ENCODE measurements at places on chromosomes 2 and 18. TPM values are rescaled to one million over a fixed set of nuclear protein-coding genes. Genes with fewer than 3 reads are reported as not detected.

DNA sequence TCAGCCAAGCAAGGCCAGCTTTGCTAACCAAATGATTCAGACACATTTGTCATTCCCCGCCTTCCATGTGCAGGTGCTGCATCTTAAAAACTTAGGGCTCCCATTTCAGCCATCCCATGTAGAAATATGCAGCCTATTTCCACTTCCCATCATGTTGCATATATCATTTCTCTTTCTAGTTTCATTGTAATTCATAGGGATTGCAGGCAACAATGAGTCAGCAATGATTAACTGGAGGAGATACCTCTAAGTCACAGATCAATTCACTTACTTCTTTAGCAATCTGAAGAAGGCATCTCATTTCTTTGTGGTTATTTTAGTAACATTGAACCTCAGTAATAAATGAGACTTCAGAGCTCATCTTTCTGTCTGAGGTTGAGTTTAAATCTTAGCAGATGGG lies 276.1 kb upstream of the PKDCC start:
- no peaks in the 10 kb centered on the region for H3K4me1 ChIP-seq
- DNase-seq = no peak
- peaks cover 38% of the 10 kb centered on the region for H3K27me3 ChIP-seq
- H3K4me3 ChIP-seq = no peak overlapping the region
- H3K27ac ChIP-seq = no peak overlapping the region
- no peaks in the 10 kb centered on the region for H3K36me3 ChIP-seq

DNA sequence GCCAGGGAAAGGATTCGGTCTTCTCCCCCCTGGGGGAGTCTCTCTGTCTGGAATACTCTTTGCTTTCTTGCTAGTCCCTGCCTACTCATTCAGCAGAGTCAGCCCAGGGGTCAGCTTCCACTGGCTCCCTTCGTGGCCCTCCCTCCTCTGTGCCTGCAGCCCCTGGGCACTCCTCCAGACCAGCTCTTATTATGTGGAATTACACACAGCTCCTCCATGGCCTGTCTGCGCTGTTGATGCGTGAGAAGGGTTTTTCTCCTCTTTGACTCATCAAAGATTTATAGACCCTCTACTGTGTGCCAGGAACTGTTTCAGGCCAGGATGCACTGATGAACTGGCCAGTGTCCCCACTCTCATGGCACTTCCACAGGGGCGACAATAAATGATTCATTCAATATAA lies 44.4 kb downstream of the ST8SIA5 start:
- H3K36me3 ChIP-seq = no peaks in the 10 kb centered on the region
- no peak overlapping the region for H3K4me3 ChIP-seq
- no peak overlapping the region for H3K27ac ChIP-seq
- peaks cover 19% of the 10 kb centered on the region for H3K27me3 ChIP-seq

DNA sequence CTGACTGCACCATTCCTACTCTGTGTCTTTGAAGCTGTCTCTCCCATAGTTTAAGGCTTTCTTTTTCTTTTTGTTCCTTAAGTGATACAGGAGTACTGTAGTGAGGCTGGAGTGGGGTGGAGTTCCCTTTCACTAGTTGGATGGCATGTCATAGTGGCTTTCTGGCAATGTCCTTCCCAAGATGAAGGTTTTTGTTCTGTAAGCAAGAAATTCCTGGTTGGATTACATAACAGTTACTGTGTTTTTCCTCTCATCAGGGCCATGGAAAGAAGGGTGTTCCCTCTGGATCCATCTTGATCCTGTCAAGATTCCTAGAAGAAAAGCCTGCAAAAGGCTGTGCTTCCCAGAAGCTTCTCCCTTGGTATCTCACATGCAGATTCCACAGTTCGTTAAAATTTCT lies 84.2 kb downstream of the ACKR3 start:
- H3K4me3 ChIP-seq = no peak overlapping the region
- no peaks in the 10 kb centered on the region for H3K4me1 ChIP-seq
- H3K36me3 ChIP-seq = peaks cover 4% of the 10 kb centered on the region

DNA sequence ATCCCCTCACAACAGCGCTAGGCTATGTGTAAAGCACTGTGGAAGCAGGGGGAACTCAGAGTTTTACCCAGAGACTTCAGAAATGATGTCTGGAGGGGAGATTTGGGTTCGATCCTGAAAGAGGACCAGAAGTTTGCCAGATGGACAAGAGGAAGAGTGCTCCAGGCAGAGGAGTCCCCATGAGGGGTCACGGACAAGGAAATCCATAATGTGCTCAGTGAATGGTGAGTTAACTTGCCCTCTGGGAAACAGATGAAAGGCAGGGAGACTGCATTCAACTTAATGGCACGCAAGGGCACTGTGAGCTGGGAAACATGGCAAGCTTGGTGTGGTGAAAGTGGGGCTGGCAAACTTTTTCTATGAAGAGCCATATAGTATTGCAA lies 6.0 kb upstream of the ASAP2 start:
- no peak overlapping the region for H3K4me3 ChIP-seq
- H3K27ac ChIP-seq = no peak overlapping the region
- DNase-seq = no peak
- peaks cover 4% of the 10 kb centered on the region for H3K36me3 ChIP-seq
- H3K4me1 ChIP-seq = no peaks in the 10 kb centered on the region

DNA sequence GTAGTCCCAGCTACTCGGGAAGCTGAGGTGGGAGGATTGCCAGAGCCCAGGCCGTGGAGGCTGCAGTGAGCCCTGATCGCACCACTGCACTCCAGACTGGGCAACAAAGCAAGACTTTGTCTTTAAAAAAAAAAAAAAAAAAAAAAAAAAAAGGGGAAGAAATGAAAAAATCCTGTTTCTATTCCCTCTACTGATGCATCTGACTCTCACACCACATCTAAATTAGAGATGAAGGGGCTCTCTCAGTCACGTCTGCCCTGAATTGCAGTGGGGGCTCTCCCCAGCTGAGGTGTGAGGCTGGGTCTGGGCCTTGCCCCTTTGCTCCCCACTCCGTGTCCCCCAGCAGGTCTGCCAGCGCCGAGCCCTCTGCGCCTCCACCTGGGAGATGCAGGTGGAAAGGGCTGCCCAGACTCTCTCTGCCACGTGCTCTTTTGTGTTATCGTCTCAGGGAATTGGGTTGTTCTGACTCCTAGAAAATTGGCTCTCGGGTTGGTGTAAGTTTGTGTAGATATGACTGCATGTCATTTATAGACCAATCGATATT lies 30.2 kb downstream of the TRAPPC12 start:
- no peak overlapping the region for H3K4me3 ChIP-seq
- H3K36me3 ChIP-seq = peaks cover 6% of the 10 kb centered on the region
- DNase-seq = no peak
- peak overlapping the region; percentile 59 for H3K27ac ChIP-seq
- H3K4me1 ChIP-seq = peaks cover 17% of the 10 kb centered on the region

DNA sequence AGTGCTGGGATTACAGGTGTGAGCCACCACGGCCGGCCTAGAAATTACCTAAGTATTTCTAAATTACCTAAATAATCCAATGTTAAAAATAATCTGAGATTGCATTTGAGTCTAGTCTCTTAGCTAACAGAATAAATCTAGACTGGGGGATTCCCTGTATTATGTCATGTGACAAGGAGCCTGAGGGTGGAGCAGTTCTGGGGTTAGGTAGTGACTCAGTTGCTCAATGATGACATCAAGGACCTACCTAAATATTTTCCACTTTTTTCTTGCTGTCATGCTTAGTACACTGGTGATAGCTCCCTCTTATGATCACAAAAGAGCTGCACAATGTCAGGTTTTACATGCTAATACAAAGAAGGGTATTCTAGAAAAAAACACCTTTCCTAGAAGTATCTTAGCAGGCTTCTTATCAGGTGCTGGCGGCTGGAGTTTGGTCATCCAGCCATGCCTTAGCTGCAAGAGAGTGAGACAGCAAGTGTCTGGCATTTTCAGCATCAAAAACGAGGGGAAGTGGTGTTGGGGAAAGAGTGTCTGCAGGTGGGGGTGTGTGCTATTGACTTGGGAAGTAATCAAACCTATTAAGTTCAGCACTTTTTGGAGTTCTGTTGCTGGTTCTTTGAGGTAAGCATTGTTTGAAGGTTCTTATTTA lies 17.5 kb upstream of the CEP192 start:
- no peak overlapping the region for H3K27ac ChIP-seq
- H3K4me1 ChIP-seq = peaks cover 17% of the 10 kb centered on the region
- no peaks in the 10 kb centered on the region for H3K27me3 ChIP-seq

DNA sequence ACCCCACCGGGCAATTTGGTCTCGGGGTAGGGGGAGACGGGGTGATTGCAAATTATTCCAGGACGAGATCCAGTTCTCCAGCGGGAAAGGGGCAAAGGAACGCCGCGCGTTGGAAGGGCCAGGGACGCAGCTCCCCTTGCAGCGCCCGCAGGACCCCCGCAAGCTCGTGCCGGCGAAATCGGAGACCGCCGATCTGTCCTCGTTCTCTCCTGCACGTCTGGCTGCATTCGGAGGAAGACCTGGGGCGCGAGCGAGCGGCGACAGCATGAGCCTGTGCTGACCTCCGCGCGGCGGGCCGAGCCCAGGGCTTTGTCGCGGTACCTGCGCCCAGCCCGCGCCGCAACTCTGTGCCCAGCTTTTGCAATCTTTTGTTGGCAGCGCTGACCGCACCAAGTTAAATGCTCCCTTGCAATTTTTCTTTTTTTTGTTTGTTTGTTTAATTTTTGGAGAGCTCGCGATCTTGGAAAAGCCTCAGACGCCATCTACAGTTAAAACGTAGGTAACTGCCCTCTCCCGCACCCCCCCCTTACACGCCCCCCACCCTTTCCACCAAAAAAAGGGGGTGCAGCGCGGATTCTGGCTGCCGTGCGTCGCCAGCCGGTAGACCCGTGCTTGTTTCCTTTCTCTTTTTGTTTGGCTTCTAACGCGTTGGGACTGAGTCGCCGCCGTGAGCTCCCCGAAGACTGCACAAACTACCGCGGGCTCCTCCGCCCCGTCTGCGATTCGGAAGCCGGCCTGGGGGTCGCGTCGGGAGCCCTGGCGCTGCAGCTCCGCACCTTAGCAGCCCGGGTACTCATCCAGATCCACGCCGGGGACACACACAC lies 667 bp downstream of the TRIB2 start:
- peaks cover 58% of the 10 kb centered on the region for H3K4me1 ChIP-seq
- peak; percentile 43 for DNase-seq
- H3K27ac ChIP-seq = peak overlapping the region; percentile 98
- H3K36me3 ChIP-seq = peaks cover 11% of the 10 kb centered on the region

- H3K27me3 ChIP-seq = no peaks in the 10 kb centered on the region
- DNase-seq = no peak
- peaks cover 2% of the 10 kb centered on the region for H3K36me3 ChIP-seq
Observed at GRCh38 chr2:237922641-237923361, 44.0 kb upstream of the UBE2F start.

DNA sequence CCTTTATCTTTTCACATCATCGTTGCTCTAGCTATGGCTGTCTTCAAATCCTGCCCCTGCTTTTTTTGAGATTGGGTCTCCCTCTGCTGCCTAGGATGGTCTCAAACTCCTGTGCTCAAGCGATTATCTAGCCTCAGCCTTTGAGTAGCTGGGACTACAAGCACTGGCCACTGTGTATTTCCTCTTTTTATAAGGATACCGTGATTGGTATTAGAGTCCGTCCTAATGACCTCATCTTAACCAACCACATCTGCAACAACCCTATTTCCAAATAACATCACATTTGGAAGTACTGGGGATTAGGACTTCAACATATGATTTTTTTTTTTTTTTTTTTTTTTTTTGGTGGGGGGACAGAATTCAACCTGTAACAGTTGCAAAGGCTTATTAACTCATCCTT lies 9.1 kb downstream of the RESP18 start:
- no peak overlapping the region for H3K4me3 ChIP-seq
- peaks cover 8% of the 10 kb centered on the region for H3K4me1 ChIP-seq
- DNase-seq = no peak
- peaks cover 49% of the 10 kb centered on the region for H3K27me3 ChIP-seq
- peaks cover 5% of the 10 kb centered on the region for H3K36me3 ChIP-seq

DNA sequence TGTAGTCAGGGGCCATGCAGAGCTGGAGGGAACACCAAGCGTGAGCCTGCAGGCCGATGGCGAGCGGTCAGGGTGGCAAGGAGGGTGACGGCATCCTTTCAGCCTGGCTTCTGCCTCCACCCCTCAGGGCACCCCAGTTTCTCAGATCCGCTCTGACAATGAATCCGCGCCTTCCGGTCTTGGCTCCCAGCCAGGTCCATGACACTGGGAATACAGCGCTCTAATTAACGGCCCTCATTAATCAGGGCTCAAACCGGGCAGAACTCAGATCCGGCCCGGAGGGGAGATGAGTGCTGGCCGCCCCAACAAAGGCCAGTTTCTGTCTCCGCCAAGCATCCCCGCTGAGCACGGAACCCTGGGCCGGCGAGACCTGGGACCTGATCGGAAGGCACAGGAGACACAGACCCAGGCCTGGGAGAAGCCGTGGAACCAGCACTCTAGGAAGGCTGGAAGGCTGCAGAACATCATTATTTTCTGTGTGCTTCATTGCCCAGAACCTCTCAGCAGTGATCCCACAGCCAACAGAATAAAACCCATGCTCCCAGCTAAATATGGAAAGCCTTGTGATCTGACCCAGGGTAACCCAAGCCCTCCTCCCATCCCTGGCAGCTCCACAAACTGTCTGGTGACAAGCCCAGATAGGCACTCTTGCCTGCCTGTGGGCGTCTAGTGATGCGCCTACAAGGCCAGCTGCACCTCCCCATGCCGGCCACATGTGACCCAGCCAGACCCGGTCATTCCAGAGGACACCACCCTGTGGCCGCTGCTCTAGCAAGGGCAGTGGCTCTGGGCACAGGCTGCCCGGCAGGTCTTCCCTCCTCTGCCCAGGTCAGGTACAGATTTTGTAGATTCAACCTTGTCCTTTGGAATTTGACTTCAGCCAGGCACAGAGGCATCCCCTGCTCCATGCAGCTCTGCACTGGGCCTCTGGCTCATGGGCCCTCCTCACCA lies 438.7 kb upstream of the MYT1L start:
- peaks cover 6% of the 10 kb centered on the region for H3K27me3 ChIP-seq
- no peaks in the 10 kb centered on the region for H3K36me3 ChIP-seq
- H3K4me1 ChIP-seq = no peaks in the 10 kb centered on the region
- no peak for DNase-seq
- no peak overlapping the region for H3K4me3 ChIP-seq

DNA sequence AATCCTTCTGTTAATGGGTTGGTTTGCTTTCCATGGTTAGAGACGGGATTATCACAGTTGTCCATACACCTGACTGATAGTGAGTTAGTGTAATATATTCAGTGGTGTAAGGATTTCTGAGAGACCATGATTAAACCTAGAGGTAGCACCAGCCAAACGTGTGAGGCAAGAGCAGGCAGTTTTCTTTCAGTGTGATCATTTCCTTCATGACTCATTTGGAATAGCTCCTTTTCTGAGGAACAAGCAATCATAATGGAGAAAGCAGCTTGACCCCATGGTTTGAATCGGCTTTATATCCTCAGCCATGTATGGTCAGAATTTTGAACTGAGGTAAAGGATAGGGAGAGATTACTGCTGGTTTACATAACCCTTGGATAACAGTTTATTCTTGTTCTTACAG lies 2.9 kb downstream of the MXD1 start:
- H3K27ac ChIP-seq = no peak overlapping the region
- no peak overlapping the region for H3K4me3 ChIP-seq
- DNase-seq = no peak
- H3K4me1 ChIP-seq = peaks cover 10% of the 10 kb centered on the region
- peaks cover 5% of the 10 kb centered on the region for H3K36me3 ChIP-seq
- no peaks in the 10 kb centered on the region for H3K27me3 ChIP-seq

The C2orf74 gene
- 4.9 TPM for total RNA-seq

The ST8SIA5 gene
- total RNA-seq = not detected

The LYPD6B gene
- total RNA-seq = not detected

The SDC1 gene
- total RNA-seq = not detected

The VAMP5 gene
- 38.2 TPM for total RNA-seq
